Brain pericyte (primary cell): ENCODE measurements at places on chromosomes 13 and 19.

DNA sequence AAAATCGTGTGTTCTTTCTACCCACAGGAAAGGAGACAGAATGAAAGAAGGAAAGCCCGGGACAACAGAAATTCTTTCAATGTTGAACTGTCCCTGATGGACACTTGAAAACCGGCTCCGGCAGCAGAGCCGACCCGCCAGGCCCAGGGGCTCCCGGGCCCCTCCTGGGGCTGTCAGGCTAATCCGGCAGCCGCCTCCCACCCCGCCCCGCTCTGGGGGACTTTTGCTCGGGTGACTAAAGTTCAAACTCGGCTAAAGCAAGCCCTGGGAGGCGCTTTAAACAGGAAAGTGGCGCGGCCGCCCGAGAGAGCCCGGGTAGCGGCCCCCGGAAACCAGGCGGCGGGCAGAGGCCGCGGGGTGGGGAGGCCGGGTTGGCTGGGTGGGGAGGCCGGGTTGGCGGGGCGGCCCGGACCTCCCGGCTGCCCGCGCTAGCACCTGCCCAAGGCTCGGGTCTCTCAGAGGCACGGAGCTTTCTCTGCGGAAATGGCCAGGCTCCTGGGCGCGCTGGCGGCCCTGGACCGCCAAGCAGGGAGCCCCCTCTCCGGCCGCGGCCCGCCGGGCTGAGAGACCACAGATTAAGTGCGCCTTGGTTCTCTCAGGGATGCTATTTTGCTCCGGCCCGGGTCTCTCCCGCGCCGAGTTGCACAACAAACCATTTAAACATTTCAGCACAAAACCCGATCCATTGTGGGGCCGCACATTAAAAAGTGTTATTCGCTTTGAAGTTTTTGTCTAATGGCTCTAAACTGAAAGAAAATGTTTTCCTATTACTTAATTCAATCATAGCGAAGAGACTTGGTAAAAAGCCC is 2.6 kb upstream of the GSX1 start:
- no peak for DNase-seq

DNA sequence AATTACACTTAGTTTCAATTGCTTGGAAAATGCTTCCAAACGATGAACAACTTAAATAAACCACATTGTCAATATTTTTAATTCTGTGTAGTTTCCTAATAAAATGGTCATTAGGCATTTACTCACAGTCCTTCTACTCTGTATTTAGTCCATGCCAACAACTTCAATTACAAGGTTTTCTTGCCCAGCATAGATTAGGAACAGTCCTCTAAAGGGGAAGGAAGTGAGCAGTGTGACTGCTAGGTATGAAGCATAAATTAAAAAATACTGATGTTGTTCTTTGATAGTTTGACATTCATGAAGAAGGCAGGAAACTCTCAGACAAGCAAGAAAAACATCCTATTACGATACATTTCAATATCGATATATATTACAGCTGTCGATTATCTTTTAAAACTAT is 716.0 kb upstream of the PCDH9 start:
- no peak for DNase-seq

GRCh38 chr19:18450931-18451836 is 13.3 kb upstream of the ISYNA1 start:
- no peak for DNase-seq

DNA sequence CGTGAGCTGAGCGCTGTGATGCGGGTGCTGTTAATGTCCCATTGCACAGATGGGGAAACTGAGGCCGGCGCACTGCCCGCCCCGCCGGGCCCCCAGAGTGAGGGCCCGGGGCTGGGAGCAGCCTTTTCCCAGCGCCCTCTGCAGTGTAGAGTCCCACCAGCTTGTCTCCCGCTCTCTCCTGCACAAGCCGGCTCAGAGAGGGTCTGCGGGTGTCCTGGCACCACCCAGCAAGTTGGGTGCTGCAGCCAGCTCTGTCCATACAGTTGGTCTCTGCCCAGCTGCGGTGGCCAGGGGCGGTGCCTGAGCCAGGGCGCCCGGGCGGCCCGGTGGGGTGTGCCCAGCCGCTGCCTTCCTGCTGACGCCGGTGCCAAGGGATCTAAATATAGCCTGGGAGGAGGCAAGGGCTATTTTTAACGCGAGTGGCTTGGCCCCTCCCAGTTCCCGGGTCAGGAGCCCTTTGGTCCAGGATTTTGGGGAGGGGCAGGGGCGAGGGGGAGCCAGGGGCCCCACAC is 19.3 kb downstream of the GADD45B start:
- no peak for DNase-seq

DNA sequence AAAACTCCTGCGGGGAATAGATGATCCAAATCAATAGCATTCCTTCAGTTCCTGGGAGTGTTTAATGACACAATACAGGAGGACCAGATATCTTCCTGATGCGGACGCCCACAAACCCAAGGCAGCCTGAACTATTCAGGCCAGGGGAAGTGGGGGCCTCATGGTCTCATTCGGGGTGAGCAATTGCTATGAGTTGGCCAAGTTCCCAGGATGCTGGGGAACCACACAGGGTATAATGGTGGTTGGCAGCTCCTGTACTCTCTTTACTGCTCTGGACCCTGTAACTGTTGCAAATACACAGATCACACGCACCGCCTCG is 401.2 kb downstream of the IRS2 start:
- no peak for DNase-seq

DNA sequence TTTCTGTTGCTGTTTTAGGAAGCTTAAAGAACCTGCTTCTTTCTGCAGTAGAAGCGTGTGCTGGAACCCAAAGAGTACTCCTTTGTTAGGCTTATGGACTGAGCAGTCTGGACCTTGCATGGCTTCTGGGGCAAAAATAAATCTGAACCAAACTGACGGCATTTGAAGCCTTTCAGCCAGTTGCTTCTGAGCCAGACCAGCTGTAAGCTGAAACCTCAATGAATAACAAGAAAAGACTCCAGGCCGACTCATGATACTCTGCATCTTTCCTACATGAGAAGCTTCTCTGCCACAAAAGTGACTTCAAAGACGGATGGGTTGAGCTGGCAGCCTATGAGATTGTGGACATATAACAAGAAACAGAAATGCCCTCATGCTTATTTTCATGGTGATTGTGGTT is 103.1 kb downstream of the TNFRSF19 start:
- peak; percentile 51 for DNase-seq

DNA sequence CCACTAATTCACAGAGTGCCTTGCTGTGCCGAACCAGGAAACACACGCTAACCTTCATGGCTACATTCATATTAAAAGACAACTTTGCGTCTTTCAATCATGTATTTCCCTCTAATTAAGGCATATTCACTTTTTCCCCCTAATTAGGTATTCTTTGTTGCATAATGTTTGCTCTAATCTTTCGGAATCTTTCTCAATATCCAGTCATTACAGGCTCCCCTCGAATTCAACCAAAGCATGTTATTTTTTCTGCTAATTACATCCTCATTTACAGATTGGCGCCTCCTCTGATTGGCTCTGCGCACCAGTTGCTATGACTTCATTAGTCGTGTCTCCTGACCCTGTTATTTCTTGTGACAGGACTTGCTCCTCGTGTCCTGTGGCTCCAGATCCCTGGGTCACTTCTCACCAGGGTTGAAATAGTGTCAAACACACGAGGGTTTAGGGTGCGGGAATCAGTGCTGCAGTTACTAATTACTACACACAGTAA is 226.7 kb upstream of the TSHZ3 start:
- no peak for DNase-seq

DNA sequence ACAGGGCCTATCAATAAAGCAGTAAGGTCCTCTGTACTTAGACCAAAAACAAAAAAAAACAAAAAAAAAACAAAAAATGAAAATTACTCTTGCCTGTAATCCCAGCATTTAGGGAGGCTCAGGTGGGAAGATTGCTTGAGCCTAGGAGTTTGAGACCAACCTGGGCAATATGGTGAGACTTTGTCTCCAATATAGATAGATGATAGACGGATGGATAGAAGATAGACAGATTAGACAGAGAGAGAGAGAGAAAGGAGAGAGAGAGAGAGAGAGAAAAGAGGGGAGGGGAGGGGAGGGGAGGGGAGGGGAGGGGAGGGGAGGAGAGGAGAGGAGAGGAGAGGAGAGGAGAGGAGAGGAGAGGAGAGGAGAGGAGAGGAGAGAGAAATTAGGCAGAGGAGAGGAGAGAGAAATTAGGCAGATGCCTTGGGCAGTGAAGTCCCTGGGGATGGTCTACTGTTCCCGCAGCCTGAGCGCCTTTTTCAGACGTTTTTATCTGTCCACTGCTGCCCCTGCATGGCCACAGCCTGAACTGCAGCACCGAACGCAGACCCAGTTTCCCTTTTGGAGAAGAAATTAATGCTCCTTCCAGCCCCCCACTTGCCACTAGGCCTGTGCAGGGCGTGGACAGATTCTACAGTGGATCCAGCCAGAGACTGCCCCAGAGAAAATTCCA is 9.8 kb upstream of the ZNF627 start:
- DNase-seq: no peak

DNA sequence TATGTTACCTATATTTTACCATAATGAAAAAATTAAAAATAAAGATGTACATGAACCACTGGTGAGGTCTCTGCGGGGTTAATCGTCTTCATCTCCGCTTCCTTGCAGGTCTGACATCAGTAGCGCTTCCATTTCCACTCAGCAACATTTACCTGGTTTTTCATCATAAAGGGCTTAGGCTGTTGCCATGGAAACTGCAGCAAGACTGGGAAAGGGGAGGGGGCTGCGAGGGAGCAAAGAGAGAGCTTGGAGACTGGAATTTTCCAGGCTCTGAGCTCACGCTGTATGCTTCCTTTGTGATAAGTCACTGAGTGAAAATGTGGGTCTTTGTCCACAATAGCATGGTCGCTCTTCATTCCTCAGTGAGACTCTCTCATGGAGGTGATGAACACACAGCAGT is 136.6 kb upstream of the USP29 start:
- DNase-seq: no peak

GRCh38 chr19:7848779-7849457 is 18.9 kb downstream of the EVI5L start:
- DNase-seq: no peak
